T follicular helper cell (primary cell): ENCODE measurements at places on chromosomes 13 and 19.

- DNase-seq, result no peak
Observed at GRCh38 chr19:40225440-40226305, 816 bp downstream of the CCNP start.

DNA sequence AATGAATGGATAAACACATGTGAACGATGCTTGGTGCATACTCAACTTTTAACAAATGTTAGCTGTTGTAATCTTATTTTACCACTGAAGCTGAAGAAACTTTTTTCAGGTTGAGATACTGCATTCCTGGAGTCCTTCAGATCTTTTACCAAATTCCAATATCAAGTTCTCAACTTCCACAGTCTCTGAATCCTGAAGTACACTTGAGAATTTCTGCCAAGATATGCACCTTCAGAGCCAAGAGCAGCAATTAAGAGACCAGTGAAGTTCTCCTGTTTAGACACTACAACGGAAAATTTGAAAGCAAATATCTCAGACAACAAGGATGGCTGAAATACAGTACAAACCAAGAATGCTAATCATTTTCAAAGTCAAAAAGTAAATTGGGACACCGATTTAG, 84.6 kb upstream of the MTIF3 start:
- no peak for DNase-seq

GRCh38 chr19:53871454-53871853, 3.8 kb downstream of the MYADM start:
- DNase-seq, result no peak

DNA sequence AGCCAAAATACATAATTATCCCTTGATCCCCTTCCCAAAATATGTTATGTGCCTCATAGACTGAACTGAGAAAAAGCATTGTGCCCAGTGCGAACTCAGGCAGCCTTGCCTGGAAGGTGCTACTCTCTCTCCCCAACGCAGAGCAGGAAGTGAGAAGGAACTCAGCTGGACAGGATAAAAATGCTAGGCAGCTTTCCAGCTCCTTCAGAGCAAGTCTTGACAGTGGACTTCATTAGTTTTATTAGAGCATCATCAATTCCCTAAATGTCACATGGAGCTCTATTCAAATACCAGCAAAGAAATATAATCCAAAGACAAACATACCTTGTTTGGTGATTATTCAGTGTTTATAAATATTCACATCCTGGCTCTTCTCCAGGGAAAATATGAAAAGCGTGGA, 202.4 kb downstream of the RFC3 start:
- DNase-seq, result no peak

GRCh38 chr13:76213423-76213904, 577.3 kb downstream of the LMO7 start:
- DNase-seq, result no peak

DNA sequence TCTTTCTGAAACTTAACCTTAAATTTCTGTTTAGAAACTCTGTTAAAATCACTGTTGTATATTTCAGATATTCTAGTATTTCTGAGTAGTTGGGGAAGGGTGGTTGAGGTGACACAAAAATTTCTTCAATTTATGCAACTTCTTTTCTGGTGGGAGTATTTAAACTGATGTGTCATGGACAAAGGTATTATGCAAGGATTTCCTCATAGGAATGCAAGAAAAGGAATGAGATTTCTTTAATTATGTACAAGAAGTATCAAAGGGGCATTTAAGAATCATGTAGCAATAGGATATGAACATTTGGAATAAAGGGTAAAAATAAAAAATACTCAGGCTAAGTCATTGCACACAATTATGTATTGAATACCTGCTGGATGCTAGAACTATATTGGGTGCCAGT, 575.8 kb upstream of the KLF12 start:
- DNase-seq, result no peak

GRCh38 chr19:50628551-50628950, 11.1 kb downstream of the SYT3 start:
- no peak for DNase-seq

- DNase-seq, result no peak
Observed at GRCh38 chr19:46296722-46297461, at the start of gene HIF3A. HIF3A (plus strand) TSS chr19:46297042; CDS start chr19:46297077, 35 bp downstream.

DNA sequence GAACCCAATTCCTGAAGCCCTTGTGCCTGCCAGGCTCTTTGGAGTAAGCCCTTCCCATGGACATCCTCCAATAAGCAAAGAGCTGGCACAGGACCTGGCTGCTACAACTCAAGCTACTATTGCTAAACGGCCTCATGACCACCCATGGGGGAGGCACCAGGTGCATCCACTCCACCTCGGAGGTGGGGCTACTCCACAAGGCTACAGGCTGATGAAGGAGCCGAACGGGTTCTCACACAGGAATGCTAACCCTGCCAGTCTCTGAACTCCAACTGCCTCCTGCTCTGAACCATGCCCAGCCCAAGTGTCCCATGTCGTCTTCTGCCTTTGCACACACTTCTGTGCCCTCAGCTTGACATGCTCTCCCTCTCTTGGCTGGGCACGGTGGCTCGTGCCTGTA, 10.0 kb downstream of the SYMPK start:
- no peak for DNase-seq

DNA sequence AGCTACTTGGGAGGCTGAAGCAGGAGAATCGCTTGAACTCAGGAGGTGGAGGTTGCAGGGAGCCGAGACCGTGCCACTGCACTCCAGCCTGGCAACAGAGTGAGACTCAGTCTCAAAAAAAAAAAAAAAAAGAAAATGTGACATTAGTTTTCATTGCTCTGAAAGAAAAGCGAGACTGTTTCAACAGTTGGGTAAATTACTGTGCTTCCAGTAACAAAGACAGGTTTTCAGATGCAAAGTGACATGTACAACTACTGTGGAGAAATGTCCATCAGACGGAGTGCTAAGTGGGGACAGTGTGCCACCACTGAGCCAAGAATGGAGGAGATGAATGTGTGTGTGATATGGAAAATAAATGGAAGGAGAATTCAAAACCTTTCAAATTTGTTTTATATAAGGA, 24.2 kb upstream of the SLC15A1 start:
- no peak for DNase-seq

DNA sequence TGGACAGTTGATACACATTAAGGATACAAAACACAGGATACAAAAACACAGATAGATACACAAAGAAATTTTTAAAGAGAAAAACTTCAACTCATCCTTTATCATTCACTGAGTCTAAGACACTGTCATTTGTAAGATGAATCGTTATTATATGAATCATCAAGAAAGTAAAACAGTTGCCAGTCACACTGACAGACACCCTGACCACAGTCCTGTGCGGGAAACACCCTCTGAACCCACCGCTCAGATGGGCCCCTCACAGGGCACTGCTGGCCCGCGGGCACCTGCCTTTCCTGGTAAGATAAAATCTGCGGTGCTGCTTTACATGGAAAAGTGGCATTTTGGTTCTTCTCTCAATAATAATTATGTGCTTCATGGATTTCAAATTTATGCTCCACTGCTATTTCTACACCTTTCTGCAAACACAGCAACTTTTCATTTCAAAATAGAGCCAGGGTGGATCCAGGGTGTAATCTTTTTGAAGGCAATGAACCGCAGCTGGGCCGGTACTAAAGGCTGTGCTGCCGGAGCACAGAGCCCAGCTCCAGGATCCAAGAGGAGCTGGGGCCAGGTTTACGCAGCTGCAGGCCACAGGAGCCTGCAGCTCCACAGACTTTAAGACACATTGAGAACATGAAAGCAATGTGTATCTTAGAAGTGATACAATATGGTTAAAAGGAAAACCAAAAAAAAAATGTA, 76.8 kb downstream of the TUBGCP3 start:
- DNase-seq, result no peak

DNA sequence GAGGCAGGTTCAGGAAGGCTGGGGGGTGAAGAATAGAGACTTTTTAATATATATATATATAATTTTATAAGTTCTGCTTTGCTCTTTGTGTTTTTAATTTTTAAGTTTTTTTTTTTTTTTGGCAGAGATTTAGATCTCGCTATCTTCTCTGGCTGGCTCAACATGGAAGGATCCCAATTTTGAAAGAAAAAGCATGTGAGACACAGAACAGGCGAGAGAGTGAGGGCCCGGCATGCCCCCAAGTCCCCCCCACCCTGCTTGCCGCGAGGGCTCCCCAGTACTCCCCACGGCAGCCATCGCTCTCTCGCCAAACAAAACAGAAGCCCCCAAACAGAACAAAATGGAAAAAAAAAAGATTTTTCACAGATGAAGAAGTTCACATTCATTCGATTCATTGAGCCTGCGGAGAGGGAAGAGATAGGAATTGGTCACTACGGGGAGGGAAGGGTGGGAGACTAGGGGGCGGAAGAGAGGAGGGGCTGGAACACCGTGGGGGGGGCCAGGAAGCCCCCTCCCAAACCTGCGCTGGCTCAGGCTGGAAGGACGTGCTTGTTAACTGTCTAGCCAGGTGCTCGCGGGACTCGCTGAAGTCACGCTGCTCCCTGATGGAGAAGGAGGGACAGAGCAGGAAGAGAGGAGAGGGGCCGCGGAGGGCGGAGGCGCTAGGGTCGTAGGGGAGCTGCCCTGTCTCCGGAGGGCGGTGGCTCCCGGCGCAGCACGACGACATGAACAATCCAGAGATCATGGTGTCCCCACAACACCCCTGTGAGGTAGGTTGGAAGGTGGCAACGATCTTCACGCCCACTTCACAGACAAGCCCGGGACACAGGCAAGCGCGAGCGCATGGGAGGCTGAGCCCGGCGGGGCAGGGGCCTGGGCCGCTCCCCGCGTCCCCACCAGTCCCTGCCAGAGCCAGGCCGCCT, 10.6 kb downstream of the KHSRP start:
- no peak for DNase-seq

GRCh38 chr19:32404933-32405430, 588 bp upstream of the DPY19L3 start:
- no peak for DNase-seq

GRCh38 chr19:54188215-54188871, 1.0 kb downstream of the MBOAT7 start:
- DNase-seq, result peak; percentile 44

DNA sequence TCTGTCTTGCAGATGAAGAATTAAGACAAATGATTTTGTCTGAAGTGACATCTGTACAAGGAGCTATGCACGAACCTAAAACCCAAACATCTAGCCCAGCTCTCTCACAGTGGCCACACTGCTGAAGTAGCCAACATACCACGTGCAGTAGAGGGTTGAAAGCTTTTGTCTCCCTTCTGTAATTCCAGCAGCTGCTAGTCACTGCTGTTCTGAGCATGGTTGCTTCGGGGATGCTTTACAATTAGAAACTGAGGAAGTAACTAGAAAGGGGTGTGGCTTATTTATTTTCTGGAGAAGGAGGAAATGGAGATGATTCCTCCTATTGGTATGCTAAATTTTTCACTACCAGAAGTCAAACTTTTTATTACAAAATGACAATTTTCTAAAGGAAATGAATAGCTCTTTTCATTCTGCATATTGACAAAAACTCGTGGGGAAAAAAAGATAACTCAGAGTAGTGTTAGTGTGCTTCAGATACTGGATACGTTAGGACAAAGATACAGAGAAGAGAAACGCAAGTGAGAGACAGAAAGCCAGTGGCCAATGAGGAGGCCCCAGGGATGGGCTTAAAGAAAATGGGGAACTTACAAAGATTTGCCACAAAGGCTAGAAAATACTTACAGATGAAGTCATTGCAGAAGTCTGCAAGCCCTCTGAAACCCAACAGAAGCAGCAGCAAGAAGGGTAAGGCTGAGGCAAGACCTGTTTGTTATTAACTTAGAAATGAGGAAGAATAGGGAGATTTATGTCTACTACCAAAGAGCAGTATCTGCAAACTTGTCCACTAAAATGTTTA, 192.7 kb upstream of the MIR17HG start:
- DNase-seq, result no peak

GRCh38 chr19:51119101-51119500, 5.6 kb upstream of the SIGLEC9 start:
- DNase-seq, result no peak

DNA sequence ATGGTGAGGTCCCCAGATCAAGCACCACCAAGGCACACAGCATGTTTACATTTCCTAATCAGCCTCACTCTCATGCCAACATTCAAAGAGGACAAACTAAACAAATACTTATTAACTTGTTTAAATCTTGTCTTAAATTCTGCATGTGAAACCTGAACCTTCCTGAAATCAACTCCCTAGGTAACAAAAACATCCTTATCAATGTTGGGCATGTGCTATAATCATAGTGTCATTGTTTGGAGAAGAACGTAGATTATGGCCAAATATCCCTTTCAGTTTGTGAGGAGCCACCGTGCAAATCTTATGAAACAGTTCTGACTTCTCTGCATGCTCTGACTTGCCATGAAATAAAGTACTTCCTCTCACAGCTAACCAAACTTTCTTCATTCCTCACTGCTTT, 123.8 kb downstream of the NDFIP2 start:
- no peak for DNase-seq
